ENCODE measurements at places on chromosomes 5 and 9. TPM values are rescaled to one million over a fixed set of nuclear protein-coding genes. Genes with fewer than 3 reads are reported as not detected.

Gene FRMPD1
- total RNA-seq: 0.67 TPM

DNA sequence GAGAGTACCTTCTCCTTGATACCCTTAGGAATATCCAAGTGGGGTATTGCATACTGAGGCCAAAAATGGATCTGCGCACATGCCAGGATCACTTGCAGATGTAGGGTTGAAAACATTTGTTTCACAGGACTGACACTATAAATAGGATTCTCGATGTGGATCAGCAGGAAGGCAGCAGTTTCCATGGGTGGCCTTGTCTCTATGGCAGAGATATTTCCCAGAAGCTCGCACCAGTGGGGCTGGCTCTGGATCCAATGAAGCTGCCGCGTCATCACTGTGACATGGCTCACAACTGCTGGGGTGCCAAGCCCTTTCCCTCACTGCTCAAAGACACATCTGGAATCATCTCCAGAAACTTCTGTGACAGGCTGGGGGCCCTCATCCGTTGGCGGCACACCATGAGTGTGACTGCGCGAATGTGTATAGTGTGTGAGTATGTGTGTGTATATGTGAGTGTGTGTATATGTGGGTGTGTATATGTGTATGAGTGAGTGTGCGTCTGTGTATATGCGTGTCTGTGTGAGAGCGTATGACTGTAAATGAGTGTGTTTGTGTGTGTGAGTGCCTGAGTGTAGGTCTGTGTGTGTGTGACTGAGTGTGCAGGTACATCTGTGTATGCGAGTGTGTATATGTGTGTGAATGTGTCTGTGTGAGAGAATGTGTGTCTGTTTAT lies 182.5 kb downstream of the GAS1 start:
- no peak for DNase-seq

GRCh38 chr5:42767491-42768105 lies 11.0 kb downstream of the CCDC152 start:
- no peak for DNase-seq

Gene OBP2B
- total RNA-seq: not detected

- DNase-seq: no peak
Observed at GRCh38 chr5:72356361-72356760, 36.2 kb downstream of the PTCD2 start.

- DNase-seq: no peak
Observed at GRCh38 chr9:133476941-133477340, 2.0 kb downstream of the SLC2A6 start.

Gene KDM4C
- total RNA-seq: 51.1 TPM

DNA sequence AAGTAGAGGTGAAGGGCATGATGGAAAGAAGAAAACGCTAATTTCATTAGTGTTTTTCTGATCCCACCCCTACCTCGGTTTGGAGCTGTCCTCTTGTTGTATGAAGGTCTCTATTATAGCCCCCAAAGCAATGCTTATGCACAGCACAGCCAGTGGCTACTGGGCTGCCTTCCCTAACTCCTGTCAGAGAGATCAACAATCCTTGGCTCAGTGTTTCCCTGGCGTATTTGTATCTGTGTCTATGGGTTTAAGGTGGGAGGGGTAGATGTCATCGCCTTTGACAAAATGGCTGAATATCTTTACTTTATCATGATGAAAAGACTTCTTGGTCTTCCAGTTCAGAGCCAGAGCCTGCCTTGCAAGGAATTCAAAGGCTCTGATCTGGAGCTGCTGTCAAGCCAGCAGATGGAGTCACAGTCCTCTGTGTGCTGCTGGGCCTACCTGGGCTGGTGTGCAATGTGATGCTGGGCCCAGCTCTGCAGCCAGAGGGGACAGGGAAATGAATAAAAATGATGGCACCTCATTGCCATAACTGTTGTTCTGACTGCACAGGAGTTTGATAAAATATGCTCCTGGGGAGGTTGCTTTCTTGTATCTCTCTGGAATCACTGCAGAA lies 20.1 kb upstream of the HSPA9 start:
- no peak for DNase-seq

DNA sequence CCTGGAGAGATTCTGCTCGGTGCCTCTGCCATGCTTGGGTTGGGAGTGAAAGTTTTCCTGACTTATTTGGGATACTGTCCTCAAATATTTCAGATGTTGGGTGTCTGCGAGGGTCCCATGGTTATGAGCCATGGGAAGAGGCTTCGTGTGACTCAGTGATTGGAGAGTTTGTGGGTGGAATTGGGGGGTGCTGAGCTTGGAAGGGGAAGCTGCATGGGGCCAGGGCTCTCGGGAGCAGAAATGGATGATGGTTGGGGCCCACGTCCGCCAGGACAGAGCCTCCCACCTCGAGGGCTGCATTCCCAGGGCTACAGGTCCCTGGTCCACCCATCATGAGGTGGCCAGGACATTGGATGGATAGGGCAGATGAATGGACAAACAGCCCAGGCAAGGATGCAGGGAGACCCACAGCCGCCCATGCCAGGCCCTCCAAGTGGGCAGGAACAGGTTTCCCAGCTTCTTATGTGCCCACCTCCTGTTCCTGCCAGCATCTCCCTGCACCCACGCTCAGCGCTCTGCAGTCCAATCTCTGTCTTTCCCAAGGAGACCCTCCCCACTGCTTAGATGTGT lies 5.5 kb downstream of the OBP2B start:
- DNase-seq: peak; percentile 34

DNA sequence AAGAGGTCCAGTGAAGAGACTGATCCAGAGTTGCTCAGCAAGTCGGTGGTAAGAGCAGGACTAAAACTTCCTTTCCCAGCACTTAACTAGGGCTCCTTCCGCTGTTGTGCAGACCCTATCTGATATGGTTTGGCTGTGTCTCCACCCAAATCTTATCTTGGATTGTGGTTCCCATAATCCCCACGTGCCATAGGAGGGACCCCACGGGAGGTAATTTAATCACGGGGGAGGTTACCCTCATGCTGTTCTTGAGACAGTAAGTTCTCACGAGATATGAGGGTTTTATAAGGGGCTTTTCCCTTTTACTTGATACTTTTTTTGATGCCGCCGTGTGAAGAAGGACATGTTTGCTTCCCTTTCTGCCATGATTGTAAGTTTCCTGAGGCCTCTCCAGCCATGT lies 221.9 kb upstream of the GLRA1 start:
- no peak for DNase-seq

Gene HNRNPH1
- 673 TPM for total RNA-seq

DNA sequence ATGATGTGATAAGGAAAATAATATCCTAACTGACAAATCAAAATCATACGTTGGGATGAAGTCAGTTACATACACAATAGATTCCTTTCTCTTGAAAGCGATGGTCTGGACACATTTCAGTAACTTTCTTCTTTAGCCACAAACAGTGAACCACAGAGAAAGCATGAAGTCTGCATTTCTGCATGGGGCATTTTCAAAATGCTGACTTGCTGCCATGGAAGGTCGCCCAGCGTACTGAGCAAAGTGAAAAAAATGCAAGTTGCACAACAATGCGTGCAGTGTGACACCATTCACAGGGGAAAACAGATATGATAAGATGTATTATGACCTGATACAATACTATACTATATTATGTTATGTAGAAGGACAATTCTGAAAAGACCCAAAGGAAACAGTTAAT lies 146.3 kb downstream of the SNX18 start:
- peak; percentile 70 for DNase-seq

GRCh38 chr5:108238936-108239887 lies 142.7 kb downstream of the FBXL17 start:
- no peak for DNase-seq

- no peak for DNase-seq
Observed at GRCh38 chr5:159047086-159047485, 52.6 kb downstream of the EBF1 start.

GRCh38 chr5:172954751-172955159 lies 4.5 kb upstream of the RPL26L1 start:
- no peak for DNase-seq

DNA sequence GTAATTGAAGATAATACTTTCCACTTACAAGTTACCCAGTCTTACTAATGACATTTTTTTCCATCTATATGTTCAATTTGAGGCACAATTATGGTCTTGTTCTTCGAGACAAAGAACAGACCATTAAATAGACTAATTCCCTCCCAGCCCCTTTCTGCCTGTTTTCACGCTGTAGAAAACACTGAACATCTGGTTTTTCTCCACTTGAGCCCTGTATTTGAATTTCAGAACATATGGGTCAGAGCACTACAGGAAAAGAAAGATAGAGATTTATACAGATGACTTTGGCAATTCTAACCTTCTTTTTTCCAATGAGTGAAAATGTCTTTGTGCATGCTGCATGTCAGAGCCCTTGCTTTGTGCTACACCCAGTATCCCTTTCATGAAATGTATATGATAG lies 506.9 kb downstream of the LRRC70 start:
- no peak for DNase-seq

DNA sequence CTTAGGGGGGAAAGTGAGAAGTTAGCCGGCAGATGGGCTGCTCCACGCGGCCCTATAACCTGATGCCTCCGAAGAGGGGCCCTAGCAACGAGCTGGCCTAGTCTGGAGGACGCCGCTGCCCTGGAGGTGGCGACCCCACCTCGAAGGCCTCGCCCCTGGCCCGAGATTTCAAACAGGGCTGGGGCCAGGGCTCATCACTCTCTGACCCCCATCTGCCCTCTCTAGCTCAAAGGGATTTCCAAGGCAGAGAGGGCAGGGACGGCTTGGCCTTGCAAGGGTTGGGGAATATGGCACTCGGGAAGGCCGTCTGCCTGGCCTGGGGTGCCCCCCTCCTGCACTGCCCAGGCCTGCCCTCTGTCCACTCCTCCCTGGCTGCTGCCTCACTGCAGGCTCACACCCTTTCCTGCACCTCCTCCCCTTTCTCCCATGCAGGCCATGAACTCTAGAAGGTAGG lies 25.5 kb upstream of the TIFAB start:
- peak; percentile 28 for DNase-seq

DNA sequence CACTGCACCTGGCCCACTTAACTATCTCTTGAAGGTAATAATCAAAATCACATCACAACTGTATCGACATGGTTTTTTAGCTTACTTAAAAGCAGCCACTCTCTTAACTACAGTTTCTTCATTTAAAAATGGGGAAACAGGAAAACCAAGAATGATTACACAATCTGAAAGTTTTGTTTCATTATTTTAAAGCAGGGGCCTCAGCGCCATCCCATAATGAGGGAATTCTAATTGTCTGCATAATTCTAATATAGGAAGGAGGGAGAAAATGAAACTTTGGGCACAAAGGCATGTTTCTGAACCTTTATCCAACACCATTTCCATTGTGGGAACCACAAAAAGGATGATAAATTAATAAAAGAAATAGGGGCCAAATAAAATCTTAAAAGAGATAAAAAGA lies 7.6 kb downstream of the HACD4 start:
- no peak for DNase-seq

Gene DPH7
- total RNA-seq: 33.1 TPM

GRCh38 chr9:105311306-105311705 lies 66.9 kb downstream of the SLC44A1 start:
- DNase-seq: no peak

Gene PCDHGB3
- total RNA-seq: 9.7 TPM

GRCh38 chr5:128490761-128491160 lies 47.3 kb downstream of the FBN2 start:
- DNase-seq: no peak

GRCh38 chr5:1471997-1472963 lies 27.0 kb upstream of the SLC6A3 start:
- DNase-seq: peak; percentile 53

- no peak for DNase-seq
Observed at GRCh38 chr9:76352026-76352620, 42.1 kb downstream of the RFK start.

Gene PLCXD3
- 4.2 TPM for total RNA-seq

- no peak for DNase-seq
Observed at GRCh38 chr5:57896576-57896975, 414.0 kb upstream of the ACTBL2 start.

DNA sequence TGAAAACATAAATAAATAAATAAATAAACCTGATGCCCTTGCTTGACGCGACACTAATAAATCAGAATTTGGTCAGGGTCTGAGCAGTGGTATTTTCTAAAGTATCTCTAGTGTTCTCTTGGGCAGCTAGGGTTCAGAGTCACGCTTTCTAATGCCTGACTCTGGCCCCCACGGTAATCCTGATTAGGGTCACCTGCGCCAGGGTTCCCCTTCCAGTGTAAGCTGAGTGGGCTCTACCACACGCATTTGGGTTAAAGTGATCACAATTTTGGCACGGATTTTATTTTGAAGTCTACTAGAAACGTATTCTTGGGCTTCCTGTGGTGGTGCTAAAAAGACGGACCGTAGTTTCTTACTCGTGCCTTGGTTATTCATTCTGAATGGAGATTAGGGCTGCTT lies 651 bp downstream of the TTC1 start:
- DNase-seq: no peak

- no peak for DNase-seq
Observed at GRCh38 chr9:21428235-21428634, 12.0 kb upstream of the IFNA1 start.

DNA sequence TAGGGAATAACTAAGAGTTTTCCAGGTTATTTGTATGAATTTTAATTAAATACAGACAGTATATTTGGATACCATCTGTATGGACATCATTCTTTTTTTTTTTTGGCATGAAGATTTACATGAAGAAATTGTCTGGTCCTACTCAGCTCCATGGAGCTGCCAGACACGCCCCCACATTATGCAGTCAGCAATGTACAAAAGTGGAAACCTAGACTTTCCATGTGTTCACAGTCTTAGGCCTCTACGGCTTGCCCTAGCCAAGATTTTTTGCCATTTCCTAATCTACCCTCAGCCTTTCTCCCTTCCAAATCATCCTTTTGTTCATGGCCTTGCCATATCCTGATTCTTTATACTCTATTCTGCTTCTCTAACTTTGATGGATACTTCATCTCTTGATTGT lies 207.1 kb downstream of the SGCD start:
- no peak for DNase-seq

Gene ZNF618
- total RNA-seq: 15.5 TPM

GRCh38 chr5:147610798-147611197 lies 100.9 kb upstream of the DPYSL3 start:
- DNase-seq: no peak

- no peak for DNase-seq
Observed at GRCh38 chr9:83422527-83422926, 115.7 kb downstream of the FRMD3 start.
